ENCODE measurements at places on chromosomes 16 and 17.

GRCh38 chr17:41894791-41895331 is 23.9 kb downstream of the ACLY start:
- no peak for DNase-seq

- no peak for DNase-seq
Measured at GRCh38 chr17:42748908-42749798, 4.3 kb upstream of the EZH1 start.

GRCh38 chr17:58338454-58338840 is 9.9 kb upstream of the TSPOAP1 start:
- no peak for DNase-seq

DNA sequence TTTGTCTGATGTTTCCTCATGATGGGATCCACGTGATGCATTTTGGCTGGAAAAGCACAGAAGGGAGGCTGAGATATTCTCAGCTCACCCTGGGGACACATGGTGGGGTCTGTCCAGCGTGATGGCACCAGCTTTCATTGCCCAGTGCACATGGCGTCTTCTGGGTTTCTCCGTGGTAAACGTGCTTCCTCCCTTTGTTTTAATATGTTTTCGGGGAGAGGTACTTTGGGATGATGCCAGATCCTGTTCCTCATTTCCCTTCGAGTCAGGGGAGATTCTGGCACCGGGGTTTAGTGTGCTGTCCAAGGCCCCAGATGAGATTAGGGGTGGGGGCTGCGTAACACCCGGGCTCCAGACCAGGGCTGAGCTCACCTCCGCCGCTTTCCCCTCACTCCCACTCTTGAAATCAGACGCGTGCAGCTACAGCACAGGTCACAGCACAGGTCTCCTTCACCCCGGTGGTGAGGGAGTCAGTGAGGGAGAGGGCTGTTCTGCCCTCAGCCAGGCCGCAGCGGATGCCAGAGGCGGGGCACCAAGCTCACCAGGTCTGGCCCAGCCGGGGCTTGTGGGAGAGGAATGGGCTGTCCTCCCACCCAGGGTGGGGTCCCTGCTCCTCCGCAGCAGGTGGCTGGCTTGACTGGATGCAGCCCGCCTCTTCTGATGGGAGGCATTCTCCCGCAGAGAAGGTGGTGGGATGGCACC is 33.9 kb downstream of the COX4I1 start:
- no peak for DNase-seq

GRCh38 chr16:73028721-73029361 is 19.1 kb downstream of the ZFHX3 start:
- no peak for DNase-seq

DNA sequence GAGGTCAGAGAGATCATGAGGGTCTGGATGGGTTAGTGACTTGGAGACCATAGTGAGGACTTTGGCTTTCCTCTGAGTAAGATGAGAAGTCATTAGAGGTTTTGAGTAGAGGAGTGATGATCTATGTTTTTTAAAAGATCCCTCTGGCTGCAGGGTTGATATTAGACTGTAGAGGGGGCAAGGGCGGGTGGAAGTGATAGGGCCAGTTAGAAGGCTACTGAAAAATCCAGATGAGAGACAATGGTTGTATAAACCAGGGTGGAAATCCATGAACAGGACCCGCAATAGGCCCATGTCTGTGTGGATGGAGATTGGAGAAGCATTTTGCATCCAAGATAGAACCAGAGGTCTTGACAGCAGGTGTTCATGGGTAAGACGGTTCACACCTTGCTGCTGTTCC is 9.8 kb downstream of the ITGAL start:
- no peak for DNase-seq

GRCh38 chr16:10846213-10846998 is 27.8 kb upstream of the TVP23A start:
- DNase-seq: no peak

DNA sequence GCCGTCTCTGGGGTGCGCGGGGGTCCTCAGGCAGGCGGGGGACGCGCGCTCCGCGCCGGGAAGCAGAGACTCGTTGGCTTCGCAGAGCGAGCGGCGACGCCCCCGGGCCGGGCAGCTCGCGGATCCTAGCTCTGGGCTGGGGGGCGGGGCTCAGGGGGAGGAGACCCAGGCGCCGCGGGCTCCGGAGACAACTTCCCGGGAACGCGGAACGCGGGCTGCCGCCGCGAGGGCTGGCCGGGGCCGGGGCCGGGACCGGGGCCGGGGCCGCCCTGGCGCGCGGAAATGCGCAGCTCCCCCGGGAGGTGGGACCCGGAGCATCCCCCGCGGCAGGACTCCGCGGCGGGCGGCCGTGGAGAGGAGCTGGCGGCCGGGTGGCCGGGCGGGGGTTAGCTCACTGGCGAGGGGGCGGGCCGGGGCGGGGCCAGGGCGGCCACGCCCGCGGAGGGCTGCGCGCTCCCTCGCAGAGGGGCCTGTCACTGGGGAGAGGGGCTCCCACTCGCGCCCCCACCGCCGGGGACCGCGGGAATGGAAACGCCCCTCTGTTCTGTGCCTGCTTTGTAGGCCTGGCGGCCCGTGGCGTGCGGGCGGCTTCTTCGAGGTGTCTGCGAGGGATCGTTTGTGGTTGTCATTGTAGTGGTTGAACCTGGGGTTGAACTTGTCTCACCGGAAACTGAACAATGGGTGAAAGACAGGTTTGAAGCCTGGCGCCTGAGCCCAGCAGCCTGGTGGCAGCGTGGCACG is at the start of gene GAS7:
TSS of gene GAS7 (minus strand) at position 98 of the 741 bp plus-strand sequence.
- DNase-seq: peak; percentile 40

- DNase-seq: no peak
Measured at GRCh38 chr17:22459953-22460350, 767.6 kb downstream of the KCNJ18 start.

- DNase-seq: no peak
Measured at GRCh38 chr16:88570691-88571092, 489 bp downstream of the ZC3H18 start.

- DNase-seq: no peak
Measured at GRCh38 chr17:34756637-34757021, 177.2 kb downstream of the TMEM132E start.

DNA sequence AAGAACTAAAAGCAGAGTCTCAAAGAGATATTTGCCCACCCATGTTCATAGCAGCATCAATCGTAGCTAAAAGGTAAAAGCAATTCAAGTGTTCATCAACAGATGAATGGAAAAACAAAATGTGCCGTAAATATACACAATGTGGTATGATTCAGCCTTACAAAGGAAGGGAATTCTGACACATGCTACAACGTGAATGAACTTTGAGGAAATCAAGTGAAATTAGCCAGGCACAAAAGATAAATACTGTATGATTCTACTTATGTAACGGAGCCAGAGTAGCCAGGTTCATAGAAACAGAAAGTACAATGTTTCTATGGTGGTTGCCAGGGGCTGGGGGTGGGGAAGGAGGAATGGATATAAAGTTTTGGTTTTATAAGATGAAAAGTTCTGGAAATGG is 57.8 kb upstream of the IL34 start:
- no peak for DNase-seq

- no peak for DNase-seq
Measured at GRCh38 chr17:75776386-75777295, 8.0 kb upstream of the UNK start.

GRCh38 chr17:42704837-42705494 is 22.6 kb downstream of the CNTNAP1 start:
- no peak for DNase-seq

GRCh38 chr17:57288040-57288772 is 31.9 kb downstream of the MSI2 start:
- no peak for DNase-seq

GRCh38 chr17:67244431-67245072 is 444 bp downstream of the HELZ start:
- DNase-seq: peak; percentile 7

DNA sequence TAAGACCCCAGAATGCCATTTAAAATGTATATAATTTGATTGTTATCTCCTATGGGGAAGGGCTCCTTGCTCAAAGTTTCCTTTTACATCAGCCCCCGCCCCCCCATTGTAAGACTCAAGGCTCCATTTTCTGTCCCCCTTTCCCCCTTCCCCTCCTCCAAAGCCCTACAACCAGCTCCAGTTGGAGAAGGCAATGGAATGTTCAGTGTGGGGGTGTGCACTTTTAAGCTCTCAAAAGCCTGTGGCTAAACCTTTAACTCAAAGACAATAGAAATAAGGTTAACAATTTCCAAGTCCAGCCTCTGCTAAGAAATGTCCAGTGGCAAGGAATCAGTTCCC is 114.7 kb downstream of the NOG start:
- no peak for DNase-seq

GRCh38 chr17:31731118-31731517 is 127.9 kb downstream of the COPRS start:
- no peak for DNase-seq

DNA sequence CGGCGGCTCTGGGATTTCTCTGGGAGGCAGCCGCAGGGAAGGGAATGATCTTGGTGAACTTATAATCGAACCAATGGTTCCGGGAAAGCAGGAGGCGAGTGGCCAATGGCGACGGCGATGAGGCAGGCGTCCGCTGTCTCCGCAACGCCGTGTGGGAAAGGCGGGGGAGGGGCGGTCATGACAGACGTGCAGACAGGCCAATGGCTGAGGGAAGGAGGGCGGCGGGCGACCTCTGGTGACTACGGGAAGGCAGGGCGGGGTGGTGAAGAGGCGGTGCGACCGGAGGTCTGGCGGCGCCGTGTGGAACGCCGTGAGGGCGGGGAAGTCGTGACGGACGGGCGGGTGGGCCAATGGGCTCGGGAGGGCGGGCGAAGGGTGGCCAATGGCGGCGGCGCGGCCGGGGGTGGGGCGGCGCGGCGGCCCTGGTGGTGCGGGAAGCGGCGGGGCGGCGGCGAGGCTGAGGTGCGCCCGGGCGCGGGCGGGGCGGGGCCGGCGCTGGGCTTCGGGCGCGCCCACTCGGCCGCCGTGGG is at the start of gene RAB40C:
TSS of gene RAB40C (plus strand) at position 409 of the 530 bp plus-strand sequence. CDS start 226 bp downstream, outside the sequence.
- DNase-seq: peak; percentile 97

DNA sequence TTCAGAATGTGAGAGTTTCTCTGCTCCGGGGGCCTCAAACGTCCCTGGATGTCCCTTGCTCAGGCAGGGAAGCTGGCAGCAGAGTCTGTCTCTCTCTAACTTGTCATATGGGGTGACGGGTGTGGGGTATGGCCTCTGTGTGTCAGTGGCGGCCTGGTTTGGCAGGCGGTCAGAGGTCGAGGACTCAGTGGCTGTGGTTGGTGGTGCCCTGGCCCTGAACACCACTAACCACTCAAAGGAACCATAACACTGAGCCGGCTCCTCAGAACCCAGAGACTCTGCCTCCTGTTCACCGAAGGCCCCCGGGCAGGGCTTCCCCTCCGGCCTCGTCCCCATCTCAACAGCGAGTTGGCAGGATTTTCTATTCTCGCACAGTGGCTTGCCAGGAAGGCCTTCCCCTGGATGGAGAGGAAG is 677 bp downstream of the P2RX1 start:
- no peak for DNase-seq

DNA sequence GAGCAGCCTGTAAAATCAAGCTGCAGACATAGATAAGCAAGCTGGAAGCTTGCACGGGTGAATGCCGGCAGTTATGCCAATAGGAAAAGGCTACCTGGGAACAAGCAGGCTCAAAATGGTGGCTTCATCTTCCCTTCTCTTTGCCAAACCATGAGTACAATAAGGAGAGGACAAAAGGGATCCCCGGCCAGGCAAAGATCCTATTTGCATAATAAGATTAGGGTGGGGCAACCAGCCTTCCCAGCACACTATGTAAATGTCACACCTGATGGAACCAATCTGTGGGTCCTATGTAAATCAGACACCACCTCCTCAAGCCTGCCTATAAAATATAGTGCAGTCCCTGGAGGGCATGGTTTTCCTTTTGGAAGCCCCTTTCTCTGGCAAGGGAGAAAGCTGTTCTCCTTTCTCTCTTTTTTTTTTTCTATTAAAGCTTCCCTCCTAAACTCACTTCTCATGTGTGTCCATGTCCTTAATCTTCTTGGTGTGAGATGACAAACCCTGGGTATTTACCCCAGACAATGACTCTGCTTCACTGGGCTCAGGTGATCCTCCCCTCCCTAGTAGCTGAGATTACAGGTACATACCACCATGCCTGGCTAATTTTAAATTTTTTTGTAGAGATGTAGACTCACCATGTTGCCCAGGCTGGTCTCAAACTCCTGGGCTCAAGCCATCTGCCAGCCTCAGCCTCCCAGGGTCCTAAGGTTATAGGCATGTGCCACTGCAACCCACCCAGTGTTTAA is 44.2 kb downstream of the PSMD12 start:
- DNase-seq: no peak

DNA sequence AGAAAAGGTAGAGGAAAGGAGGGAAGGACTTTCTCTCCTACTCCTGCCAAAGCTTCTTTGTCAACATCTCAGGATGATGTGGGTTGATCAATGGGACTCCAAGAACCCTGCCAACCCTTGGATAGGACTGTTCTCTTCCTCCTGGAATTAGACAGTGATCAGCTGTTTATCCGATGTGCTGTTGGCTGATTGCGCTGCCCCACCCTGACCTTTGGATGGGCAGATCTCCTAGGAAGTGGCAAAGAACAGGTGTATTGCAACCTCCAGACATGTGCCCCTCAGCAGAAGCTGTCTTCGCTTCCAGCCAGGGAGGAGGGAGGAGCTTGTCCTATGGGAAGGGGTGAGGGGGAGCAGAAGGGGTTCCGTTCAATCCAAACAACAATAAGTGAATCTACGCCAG is 30.5 kb downstream of the SLC5A11 start:
- no peak for DNase-seq

GRCh38 chr17:17787568-17787967 is 49.2 kb downstream of the SREBF1 start:
- DNase-seq: no peak

- DNase-seq: no peak
Measured at GRCh38 chr16:1045993-1046911, 26.3 kb upstream of the SSTR5 start.

Measured in stimulated activated CD8-positive, alpha-beta memory T cell treated with anti-CD3 and anti-CD28 coated beads, Interleukin-15, amount 100 ng/mL, for 4 hours (primary cell).